ENCODE measurements at places on chromosomes 7 and 10.
A peak's percentile ranks its signal among the peaks of the same experiment; 100 is the strongest.

DNA sequence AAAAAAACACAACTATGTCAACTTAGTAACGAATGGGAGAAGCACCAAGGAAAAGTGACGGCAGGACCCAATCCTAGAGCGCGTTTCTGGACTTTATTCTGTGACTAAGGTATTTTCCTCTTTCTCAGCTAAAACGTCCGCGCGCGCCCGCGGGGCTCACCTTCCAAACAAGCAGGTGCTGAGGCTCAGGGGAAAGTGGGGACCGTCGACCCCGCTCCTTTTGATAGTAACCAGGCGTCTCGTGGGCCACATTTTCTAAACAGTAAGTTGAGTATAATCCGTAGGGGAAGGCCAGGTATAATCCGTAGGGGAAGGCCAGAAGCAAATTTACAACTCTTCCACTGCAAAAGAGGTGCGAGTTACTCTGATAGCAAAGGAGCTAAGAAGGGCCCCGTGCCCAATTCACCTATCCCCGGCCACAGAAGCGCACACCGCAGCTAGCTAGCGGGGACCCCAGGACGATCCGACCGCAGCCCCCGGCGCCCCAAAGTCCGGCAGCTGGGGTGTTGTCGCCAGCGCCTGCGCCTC, 743 bp downstream of the MKI67 start:
- DNase-seq: no peak

GRCh38 chr10:25509151-25509550, 334.4 kb downstream of the GPR158 start:
- DNase-seq: no peak

DNA sequence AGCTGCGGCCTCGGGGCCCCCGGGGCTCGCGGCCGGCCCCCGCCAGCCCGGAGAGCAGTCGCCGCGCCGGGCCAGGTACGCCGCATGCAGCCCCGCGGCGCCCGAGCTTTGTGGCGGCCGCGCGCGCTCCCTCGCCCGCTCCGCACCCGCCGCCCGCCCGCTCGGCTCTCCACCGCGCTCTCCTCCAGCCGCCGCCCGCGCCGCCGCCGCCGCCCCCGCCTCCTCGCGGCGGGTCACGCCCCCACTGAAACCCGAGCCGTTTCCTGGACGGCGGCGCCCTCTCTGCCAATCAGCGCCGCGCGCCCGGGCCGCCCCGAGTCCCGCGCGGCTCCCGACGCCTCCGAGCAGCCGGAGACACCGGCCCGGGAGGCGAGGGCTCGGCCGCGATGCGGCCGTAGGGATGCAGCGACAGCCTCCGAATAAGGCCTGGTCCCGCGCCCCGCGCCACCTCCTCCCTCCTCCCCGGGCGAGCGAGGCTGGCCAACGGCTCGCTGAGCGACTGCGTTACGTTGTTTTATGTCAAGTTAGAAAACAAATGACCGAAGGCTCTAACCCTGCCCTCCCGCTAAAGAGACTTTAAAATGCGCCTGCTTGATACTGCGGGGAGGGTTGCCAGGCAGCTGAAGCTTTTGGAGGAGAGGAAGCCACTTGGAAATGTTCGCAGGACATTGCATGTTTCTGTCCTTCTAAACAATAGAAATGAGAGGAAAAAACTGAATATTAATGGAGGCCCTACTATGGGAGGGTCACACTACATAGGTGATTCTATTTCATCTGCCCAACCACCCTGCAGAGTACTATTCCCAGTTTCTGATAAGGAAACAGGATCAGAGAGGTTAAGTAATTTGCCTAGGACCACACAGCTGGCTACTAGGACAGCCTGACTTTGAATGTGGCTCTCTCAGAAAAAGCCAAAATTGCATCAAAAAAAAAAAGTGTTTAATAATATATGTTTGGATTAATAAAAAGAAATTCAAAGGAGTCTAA, at the start of gene FGFR2:
TSS of gene FGFR2 (minus strand) at position 182 of the 987 bp plus-strand sequence. CDS start 4,627 bp downstream, outside the sequence.
- DNase-seq: peak; percentile 81

DNA sequence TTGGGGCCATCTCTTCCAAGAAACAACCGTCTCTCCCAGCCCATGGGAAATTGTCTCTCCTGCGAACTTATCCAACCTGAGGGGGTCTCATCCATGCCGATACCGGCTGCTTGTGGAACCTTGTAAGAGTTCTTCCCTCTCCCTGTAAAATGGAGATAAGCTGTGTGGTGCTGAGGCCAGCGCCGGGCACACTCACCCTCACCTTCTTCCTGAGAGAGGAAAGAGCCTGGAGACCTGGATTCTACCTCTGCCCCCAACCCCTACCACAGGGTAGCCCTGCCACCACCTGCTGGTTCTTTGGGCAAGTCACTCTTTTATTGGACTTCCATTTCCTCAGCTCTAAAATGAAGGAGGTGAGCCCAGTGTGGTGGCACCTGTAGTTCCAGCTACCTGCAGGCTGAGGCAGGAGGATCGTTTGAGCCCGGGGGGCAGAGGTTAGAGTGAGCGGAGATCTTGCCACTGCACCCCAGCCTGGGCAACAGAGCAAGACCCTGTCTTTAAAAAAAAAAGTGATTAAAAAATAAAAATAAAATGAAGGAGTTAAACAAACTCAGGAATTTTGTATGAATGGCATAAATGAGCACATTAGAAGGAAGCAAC, 38.4 kb upstream of the PSAP start:
- DNase-seq: no peak

DNA sequence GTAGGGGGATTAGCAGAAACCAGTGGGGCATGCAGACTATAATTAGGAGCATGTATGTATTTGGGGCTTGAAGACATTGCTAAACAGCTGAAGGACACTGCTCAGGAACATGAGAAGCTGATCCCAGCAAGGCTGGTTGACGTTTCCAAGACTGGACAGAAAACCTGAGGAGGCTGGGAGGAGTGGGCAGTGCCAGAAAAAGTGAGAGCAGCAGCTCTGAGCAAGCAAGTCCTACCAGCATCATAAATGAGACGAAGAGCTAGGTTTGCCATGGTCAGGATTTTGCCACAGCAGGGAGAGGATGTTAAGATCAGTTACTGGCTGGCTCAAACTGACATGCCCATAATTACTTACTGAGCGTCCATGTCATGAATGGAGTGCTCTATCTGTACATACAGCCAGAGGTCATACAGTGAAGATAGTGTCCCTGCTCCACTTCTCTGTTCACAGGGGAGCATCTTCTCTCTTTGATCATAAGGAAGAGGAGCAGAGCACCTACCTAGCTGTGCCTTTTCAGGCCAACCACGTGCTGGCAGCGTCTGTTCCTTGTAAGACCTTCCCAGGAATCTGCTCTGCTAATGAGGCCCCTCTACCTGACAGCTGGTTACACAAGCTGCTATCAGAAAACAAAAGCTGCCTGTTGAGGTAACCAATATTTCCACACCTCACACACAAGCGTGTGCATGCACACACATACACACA, 44.7 kb downstream of the PDE1C start:
- no peak for DNase-seq

GRCh38 chr7:6278749-6279310, 6.4 kb upstream of the CYTH3 start:
- no peak for DNase-seq

Data from amygdala (tissue), 56 donors.